ENCODE measurements at places on chromosomes 2 and 18.

DNA sequence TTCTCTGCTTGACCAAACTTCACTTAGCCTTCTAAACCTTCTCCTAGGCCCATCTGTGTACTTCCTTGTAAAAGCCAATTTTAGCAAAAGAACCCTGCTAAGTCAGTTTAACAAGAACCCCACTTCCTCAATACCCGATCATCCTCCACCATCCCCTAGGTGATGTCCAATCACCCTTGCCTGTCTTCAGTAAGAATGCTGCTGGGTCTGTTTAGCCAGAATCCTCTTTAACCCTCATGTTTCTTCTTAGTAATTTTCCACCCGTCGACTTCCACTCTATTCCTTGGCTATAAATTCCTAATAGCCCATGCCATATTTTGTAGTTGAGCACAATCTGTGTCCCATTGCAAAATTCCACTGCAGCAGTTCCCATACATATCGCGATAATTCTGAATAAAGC lies 780.0 kb upstream of the RAB6C start:
- DNase-seq: no peak

GRCh38 chr2:22110244-22110651 lies 986.5 kb downstream of the TDRD15 start:
- no peak for DNase-seq

DNA sequence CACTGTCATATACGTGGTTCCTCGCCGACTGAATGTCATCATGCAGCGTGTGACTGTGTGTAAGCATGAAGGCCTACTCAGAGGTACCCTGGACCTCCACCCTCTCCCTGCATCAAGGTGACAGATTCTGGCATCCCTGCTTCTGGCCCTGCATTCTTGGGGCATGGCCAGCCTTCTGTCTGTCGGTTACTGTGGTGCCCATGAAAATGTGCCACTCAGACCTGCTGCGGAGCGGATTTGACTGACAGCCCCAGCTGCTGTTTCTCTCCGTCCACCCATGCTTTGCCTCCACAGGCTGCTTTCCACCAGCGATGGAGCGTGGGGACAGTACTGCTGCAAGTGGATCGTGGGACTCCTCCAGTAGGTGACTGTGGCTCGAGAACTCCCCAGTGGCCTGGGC lies 9.6 kb downstream of the TMEM177 start:
- no peak for DNase-seq

- DNase-seq: no peak
These were observed 4.3 kb downstream of the DCTN1 start for GRCh38 chr2:74375838-74376237.

DNA sequence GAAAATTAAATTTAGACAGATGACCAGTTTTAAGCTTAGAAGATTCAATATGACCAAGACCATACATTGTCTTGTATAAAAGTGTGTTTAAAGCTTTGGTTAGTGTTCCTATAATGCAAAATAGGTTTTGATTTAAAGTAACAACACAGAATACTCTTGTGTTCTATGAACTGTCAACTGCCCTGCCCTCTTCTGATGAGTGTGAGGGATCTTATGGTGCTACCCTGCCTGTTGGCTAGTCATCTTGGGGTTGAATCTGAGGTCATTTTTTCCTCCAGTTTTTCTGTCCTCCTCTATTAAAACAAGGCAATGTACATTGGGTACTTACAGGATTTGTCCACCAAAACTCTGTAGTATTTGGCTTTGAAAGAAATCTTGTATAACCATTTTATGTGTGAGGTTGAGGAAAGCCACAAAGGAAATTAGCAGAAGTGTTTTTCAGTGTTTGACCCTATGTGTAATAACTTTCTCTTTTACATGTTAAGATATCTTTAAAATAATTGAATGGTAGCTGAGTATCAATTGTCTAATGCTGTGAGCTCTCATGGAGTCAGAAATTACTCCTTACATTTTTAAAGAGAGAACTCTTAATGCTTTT lies 129.1 kb downstream of the SPTBN1 start:
- no peak for DNase-seq

DNA sequence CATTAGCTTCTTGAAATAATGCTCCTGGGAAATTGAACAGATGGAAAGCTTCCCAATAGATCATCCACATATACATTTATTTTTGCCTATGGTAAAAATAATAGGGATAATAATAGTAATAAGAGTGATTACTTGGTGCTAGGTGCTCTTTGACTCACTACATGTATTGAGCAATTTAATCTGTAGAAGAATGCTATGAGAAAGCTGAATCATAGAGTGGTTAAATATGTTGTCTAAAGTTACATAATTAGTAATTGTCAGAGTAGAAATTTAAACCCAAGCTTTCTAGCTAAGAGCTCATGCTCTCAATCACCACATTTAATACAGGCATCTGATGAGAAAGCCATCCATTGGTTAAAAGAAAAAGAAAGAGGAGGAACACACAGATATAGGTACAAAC lies 590.5 kb upstream of the SLC8A1 start:
- DNase-seq: no peak

- DNase-seq: no peak
These were observed 65.8 kb downstream of the FAM210A start for GRCh38 chr18:13660510-13660909.

DNA sequence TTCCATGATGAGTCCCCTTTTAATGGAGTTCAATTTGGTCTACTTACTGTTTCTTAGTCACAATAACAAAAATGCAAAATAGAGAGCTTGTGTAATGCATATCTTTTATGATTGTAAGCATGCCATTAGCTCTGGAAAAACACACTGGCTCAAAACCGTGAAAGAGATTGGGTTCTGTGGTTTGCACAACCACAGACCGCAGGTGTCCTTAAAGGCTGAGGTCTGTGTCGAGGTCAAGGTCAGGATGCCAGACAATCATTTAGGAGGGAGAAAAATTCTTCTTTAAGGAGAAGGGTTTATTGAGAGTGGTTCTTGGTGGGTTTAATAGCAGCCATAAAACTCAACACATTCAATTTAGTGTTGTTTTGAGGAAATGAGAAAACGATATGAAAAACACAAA lies 487.2 kb downstream of the GALR1 start:
- DNase-seq: no peak

DNA sequence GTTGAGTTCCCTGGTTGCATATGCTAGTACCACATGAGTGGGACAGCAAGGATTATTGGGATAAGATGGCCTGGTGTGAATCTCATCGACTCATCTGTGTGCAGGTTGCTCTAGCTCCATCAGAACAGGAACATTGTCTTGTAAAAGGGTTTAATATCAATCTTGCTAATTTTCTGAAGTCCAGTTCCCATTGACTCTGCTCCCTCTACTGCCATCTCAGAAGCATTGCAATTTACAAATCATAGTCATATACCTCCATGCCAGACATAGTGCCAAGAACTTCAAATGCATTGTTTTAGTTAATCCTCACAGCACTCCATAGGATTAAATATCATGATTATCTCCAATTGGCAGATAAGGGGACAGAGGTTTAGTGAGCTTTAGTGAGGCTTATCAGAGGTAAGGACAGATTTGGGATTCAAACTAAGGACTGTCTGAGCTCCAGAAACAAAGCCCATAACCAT lies 4.8 kb upstream of the STAT4 start:
- DNase-seq: no peak

DNA sequence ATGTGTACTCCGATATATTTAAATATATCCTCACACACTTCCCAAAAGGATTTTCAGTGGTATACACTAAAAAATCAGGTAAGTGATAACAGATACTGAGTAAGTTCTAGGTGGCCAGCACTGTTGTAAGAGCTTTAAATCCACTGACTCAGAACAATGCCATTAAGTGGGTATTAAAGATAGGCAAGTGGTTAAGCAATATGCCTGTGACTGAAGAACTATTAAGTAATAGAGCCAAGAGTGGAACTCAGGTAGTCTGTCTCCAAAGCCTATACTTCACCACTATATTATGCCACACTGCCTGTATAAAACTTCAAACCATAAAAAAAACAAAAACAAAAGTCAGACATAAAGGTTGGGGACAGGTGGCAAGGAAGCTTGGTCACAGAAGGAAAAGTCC lies 37.2 kb downstream of the THUMPD2 start:
- DNase-seq: no peak

GRCh38 chr2:13650586-13651180 lies 933.9 kb downstream of the TRIB2 start:
- DNase-seq: no peak

DNA sequence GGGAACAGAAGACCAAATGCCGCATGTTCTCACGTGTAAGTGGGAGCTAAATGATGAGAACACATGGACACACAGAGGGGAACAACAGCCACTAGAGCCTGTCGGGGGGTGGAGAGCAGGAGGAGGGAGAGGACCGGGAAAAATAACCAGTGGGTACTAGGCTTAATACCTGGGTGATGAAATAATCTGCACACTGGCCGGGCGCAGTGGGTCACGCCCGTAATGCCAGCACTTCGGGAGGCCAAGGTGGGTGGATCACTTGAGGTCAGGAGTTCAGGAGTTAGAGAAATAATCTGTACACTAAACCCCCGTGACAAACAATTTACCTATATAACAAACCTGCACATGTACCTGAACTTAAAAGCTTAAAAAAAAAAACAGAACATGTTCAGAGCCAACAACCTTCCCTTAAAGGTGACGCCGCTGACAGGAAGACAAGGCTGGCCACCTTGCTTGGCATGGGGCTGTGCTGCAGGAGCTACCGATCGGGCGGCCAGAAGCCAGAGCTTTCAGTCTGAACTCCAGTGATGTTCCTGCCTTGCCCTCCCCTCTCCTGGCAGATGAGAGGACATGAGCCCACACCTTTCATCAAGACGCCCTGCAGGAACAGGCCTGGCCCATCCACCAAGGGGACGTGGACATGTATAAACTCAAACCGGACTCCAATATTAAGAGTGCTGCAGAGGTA lies 11.2 kb downstream of the SLC66A2 start:
- no peak for DNase-seq

GRCh38 chr18:7754258-7754657 lies 187.1 kb downstream of the PTPRM start:
- no peak for DNase-seq

GRCh38 chr18:78784861-78785260 lies 194.8 kb upstream of the SALL3 start:
- DNase-seq: no peak

GRCh38 chr2:46979571-46979979 lies 64.0 kb upstream of the MCFD2 start:
- DNase-seq: no peak

DNA sequence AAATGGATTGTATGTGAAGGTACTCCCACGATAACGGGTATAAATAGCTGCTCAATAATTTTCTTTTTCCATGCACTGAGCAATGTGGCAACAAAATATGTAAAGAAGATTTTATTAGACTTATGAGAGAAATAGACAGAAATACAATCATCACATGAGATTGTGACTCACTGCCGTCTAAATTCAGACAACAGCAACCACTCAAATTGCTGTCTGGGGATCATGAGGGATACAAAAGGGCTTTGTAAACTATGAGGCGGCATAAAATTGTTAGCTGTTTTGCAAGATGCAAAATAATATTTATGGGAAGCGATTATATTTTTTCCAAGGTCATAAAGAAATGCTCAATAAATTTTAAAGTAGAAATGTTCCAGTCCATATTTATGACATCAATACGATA lies 259.1 kb upstream of the AGAP1 start:
- DNase-seq: no peak

DNA sequence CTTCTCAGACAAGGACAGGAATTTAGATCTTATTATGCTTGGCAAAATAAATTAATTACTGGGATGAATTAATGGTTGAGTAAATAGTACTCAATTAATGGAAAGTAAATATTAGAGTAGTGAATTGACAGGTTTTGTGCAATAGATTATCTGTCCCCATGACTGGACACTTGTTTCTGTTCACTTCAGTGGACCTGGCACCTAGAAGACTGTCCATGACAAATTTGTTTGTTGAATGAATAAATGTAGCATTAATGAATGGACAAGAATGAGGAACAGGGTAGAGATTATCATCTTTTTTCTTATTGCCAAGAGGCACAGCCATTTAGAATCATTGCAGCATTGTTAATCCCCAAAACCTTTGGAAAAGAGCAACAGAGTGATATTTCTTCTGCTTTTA lies 570.0 kb upstream of the CRIM1 start:
- DNase-seq: no peak

GRCh38 chr2:205750797-205751196 lies 68.5 kb downstream of the NRP2 start:
- DNase-seq: no peak

GRCh38 chr2:228373191-228373590 lies 191.7 kb upstream of the SPHKAP start:
- DNase-seq: no peak

GRCh38 chr2:30947686-30948085 lies 140.4 kb upstream of the CAPN13 start:
- no peak for DNase-seq

- no peak for DNase-seq
These were observed 849.1 kb upstream of the POU3F3 start for GRCh38 chr2:104004821-104005220.

- DNase-seq: peak; percentile 53
These were observed 15.1 kb downstream of the SPTBN1 start for GRCh38 chr2:54471221-54471711.

DNA sequence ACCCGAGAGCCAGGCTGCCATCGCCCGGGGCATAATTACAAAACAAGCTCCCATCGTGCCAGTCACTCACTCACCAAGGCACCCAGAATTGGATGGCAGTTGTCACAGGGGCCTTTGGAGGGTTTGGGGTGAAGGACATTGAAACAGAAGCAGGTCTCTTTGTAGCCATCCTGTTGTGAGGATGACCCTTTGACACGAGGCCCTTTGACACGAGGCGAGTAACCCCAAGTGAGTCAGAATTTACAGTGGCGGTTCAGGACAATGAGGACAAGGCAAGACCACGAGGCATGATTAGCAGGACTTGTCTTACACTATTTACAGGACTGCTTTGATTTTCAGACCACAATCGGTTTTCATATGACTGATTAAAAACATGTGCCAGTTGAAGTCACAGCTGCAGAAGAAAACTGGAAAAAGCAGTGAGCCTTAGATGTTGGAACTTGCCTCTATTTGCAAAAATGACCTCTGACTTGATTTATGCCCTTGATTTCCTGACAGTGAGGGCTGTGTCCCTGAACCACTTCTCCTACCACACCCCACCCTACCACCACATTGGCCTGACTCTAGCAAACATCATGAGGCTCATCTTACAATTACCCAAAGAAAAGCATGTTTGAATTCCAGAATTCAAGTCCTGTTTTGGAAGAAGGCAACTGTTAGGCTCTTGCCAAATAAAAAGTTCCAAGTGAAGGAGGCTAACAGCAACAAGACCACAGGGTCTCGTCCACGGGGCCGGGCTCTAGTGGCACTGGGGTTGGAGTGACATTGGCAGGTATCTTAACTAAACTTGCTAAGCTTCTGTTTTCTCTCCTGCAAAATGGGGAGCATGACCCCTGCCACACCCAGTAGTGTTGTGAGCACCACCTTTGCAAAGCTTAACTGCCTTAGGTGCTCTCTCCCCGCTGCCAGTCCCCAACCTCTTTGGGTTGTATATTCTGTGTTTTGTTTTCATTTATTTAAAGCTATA lies 64.4 kb upstream of the FOSL2 start:
- DNase-seq: no peak

Data from mesothelial cell of epicardium (in vitro differentiated cells).